ENCODE measurements at places on chromosomes 12 and 14. TPM values are rescaled to one million over a fixed set of nuclear protein-coding genes. Genes with fewer than 3 reads are reported as not detected.

GRCh38 chr12:6171409-6172015 is 28.7 kb upstream of the CD9 start:
- H3K4me1 ChIP-seq, result no peaks in the 10 kb centered on the region
- DNase-seq, result no peak
- H3K27me3 ChIP-seq, result no peaks in the 10 kb centered on the region

DNA sequence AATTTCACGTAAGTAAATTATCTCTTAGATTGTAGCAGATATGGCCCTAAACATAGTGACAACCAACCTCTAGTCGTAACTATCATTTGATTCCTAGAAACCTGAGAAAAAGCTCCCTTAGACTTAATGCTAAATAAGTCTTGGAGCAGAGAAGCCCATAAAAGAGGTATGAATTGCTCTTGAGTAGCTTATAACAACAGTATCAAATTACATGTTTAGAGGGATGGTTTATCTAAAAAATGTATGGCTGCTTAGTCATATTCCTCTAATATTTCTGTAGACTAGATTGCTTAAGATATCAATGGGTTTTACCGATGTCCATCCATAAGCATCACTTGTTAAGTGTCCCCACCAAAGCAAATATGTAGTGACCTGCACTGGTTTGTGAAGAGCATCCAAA is 259.7 kb downstream of the NELL2 start:
- H3K27ac ChIP-seq, result no peak overlapping the region
- no peak for DNase-seq
- H3K36me3 ChIP-seq, result no peaks in the 10 kb centered on the region

DNA sequence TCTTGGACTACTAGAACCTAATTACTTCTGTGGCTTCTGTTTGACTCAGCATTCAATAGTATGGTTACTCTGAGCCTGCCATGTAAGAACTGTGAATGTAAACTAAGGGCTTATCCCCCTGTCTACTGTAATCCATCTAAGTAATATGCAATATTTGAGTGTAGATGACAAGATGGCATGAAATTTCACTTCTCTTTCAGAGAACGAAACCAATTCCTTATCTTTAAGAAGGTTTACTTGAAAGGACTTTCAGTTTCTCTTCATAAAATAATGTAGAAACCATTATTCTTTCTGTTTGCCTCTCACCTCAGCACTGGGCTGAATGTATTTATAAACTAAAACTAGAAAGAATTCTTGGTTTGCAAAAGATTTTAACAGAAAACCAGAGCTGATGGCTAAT is 60.4 kb upstream of the ARID2 start:
- no peak overlapping the region for H3K4me3 ChIP-seq
- H3K4me1 ChIP-seq, result no peaks in the 10 kb centered on the region
- H3K36me3 ChIP-seq, result no peaks in the 10 kb centered on the region
- H3K27ac ChIP-seq, result no peak overlapping the region

GRCh38 chr12:105559310-105559709 is 228.8 kb downstream of the C12orf75 start:
- no peak for DNase-seq
- no peaks in the 10 kb centered on the region for H3K36me3 ChIP-seq
- no peaks in the 10 kb centered on the region for H3K27me3 ChIP-seq
- no peaks in the 10 kb centered on the region for H3K4me1 ChIP-seq

GRCh38 chr14:103257211-103257962 is 76.7 kb upstream of the EIF5 start:
- peaks cover 4% of the 10 kb centered on the region for H3K4me1 ChIP-seq
- DNase-seq, result no peak
- H3K27ac ChIP-seq, result no peak overlapping the region
- no peaks in the 10 kb centered on the region for H3K36me3 ChIP-seq
- H3K4me3 ChIP-seq, result no peak overlapping the region
- H3K27me3 ChIP-seq, result no peaks in the 10 kb centered on the region

- H3K27me3 ChIP-seq, result no peaks in the 10 kb centered on the region
- peak; percentile 23 for DNase-seq
- no peaks in the 10 kb centered on the region for H3K4me1 ChIP-seq
- H3K4me3 ChIP-seq, result peak overlapping the region; percentile 67
Measured at GRCh38 chr12:49706351-49707127, 666 bp downstream of the FMNL3 start.

DNA sequence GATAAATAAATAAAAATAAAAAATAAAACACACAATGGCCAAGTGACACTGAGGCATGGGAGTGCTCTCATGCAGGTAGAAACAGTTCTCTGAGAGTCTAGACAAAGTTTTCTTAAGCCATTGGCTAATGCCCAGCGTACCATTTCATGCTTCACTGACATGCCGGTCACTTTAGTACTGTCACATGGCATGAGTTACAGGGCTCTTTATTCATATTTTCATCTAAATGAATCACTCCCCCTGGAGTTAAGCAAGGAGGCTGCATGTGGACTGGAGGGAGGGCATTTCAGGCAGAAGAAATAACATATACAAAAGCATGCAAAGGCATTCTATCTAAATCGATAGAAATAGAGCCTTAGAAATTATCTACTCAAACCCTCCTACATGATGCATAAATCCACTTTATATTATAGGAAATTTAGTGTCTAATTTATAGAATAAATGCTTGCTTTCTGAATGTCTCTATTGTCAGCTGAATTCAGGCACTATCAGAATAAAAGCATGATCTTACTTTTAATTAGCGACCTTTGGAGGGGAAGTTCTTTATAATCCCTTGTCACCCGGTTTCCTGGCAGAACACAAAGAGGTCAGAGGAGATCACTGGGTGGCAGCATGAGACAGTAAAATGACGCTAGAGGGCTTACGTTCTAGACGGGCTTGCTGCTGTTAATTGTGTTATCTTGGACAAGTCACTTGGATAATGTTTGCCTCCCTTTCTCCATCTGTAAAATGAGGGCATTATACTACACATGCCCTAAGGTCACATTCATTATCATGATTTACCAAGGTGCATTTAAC is 17.5 kb downstream of the DYRK4 start:
- H3K4me1 ChIP-seq, result peaks cover 2% of the 10 kb centered on the region
- no peak overlapping the region for H3K4me3 ChIP-seq
- H3K36me3 ChIP-seq, result no peaks in the 10 kb centered on the region
- peak; percentile 33 for DNase-seq

DNA sequence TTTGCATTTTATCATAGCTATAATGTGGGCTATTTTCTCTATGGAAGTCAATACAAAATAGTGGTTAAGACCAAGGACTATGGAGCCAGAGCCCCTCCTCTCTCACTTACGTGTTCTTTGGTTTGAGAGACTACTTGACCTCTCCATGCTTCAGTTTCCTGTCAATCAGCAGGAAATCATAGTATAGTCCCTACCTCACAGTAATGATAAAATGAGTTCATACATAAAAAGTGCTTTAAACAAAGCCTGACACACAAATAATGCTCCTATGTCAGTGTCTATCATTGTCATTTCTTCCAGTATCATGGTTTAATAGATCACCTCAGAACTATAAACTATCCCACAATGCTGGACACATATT is 90.4 kb downstream of the MED13L start:
- no peak for DNase-seq
- no peaks in the 10 kb centered on the region for H3K27me3 ChIP-seq
- H3K36me3 ChIP-seq, result no peaks in the 10 kb centered on the region
- no peak overlapping the region for H3K27ac ChIP-seq

Gene MAP1LC3B2
- total RNA-seq, result 0.93 TPM

Gene TDRD9
- total RNA-seq, result 0.44 TPM

Gene TAS2R19
- 1.6 TPM for total RNA-seq

Gene FRS2
- 22.4 TPM for total RNA-seq

Gene PCNX1
- total RNA-seq, result 18.1 TPM

Gene CDKN3
- total RNA-seq, result 59.5 TPM

Gene KRT6C
- not detected for total RNA-seq

Gene ANKS1B
- total RNA-seq, result 1.7 TPM

Measured in colonic mucosa (tissue), 4 donors.